Hindlimb muscle (tissue), 1 donor: ENCODE measurements at places on chromosomes 1 and 21. TPM values are rescaled to one million over a fixed set of nuclear protein-coding genes. Genes with fewer than 3 reads are reported as not detected.

The SPRR4 gene
- not detected for polyA plus RNA-seq

DNA sequence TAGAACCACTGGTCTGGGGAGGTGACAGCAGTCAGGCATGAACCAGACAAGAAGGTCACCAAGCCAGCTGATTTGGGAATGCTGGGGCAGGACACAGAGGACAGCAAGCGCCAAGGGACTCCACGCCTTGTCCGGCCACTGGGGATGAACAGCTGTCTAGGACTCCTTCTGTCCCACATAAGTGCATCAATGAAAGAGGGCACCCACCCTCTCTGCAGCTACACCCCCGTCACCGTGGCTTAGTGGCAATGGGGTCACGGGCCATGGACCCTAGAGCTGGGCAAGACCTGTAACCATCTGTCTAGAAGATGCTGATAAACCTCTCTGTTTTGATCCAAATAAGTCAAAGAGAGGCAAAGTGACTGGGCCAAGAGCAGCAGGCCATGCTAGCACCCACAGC is 16.8 kb downstream of the UBE2G2 start:
- DNase-seq: no peak

DNA sequence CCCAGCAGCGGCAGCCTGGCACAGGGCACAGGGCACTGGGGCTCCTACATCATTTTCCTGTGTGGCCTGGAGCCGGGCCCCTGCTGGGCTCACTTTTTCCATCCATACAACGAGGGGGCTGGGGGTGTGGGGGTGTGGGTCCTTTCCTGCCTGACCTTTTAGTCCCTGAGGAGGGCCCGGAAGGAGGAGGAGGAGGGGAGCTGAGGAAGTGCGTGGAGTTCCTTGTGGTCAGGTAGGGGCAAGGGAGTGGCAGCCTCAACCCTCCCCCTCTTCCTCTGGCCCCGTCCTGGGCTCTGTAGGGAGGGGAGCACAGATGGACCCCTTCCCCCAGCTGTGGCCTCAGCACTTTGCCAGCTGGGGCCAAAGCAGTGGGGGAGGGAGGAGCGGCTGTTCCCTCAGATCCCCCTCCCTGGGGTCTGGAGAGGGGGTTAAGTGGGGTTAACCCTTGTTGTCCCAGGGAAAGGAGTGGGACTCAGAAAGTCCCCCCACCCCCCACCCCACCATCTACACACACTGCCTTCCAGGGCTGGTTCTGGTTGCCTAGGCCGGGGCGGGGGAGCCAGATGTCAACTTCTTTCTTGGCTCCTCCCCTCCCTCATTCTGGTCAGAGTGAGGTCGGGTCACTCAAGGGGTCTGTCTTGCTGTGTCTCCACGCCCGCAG is 5.7 kb downstream of the NTRK1 start:
- DNase-seq: no peak

GRCh38 chr1:147712605-147713004 is 42.3 kb upstream of the ACP6 start:
- no peak for DNase-seq

DNA sequence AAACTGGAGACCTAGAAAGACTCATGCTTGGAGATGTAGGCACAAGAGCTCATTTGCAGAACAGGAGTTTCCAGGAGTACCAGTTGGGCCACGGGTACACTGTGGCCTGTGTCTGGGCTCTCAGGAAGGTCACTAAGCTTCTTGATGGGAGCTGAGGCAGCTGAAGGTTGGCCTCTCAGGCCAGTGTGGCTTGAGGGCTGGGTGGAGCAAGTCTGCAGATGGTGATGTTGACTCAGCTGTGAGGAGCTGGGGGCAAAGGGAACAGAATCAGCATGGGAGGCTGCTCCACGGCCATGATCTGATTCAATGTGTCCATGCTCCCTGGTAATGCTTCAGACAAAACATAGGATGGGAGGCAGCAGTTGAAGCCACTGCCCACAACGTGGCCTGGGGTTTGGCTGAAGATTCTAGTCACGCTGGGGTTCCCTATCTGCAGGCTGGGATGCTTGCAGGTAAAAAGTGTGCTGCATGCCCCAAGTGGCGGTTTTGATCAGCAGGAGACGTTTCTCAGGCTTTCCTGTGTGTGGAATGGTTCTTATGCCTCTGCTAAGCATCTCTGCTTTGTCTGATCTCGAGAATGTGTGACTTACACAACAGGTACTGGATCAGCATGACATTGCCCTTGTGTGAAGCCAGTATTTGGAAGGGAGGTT is 15.4 kb upstream of the TENT5C start:
- no peak for DNase-seq

- no peak for DNase-seq
Observed at GRCh38 chr1:184911830-184912229, 62.5 kb downstream of the NIBAN1 start.

GRCh38 chr21:34965200-34966174 is 83.6 kb downstream of the RUNX1 start:
- DNase-seq: no peak
